Activated CD4-positive, alpha-beta T cell treated with anti-CD3 and anti-CD28 coated beads, Interleukin-2, Interleukin-4, amounts not matched to agents 100 ng/mL and 50 ng/mL, durations not matched to agents 16 hours and 8 hours (primary cell): ENCODE measurements at places on chromosomes 11 and 22.

DNA sequence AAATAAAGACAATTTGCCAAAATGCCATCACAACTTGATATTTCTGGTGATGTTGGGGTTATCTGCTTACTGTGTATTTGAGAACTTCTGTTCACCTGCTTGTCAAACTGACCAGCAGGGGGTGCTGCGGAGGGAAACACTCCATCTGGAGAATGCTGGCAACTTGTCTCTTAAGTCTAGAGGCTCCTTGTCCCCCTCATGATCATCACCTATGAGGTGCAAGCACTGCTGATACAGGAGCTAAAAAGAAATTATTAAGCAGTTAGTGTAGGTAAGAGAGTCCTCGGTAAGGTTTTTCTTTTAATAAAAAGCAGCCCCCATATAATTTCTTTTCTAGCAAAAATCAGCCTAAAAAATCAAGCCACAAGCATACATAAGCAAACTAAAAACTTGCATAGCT lies 32.7 kb upstream of the GLYATL1B start:
- peak; percentile 73 for DNase-seq

DNA sequence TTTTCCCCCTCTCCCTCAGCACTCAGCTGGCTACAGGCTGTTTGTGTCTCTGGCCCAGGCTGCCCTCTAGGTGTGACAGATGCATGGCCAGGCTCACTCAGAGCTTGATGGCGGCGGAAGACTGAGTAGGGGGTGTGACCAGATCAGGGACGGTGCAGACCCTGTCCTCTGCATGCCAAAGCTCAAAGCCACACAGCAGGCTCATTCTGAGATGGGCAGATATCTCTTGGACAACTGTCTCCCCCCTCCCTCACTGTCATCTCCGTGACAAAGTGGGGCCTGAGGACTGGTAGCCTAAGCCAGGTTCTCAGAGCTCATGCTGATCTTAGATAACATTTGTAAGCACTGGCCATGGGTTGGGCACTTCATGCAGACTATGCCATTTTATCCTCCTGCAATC lies 231.3 kb downstream of the DSCAML1 start:
- DNase-seq: no peak

DNA sequence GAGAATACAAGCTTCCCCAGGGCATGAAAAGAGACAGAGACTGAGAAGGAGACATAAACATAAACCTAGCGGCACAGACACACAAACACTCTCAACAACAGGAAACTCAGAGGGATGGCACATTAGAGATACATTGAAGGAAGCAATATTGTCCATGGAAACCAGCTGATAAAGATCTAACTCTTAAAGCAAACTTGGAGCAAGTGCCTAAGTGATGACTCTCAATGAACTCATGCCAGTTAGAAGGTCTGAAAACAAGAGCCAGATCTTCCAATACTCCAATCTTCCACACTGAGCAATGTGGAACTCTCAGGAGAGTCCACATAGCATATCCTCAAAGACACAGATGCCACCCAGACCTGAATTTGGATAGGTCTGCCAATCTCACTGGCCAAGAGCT lies 168.8 kb upstream of the ISX start:
- DNase-seq: no peak

DNA sequence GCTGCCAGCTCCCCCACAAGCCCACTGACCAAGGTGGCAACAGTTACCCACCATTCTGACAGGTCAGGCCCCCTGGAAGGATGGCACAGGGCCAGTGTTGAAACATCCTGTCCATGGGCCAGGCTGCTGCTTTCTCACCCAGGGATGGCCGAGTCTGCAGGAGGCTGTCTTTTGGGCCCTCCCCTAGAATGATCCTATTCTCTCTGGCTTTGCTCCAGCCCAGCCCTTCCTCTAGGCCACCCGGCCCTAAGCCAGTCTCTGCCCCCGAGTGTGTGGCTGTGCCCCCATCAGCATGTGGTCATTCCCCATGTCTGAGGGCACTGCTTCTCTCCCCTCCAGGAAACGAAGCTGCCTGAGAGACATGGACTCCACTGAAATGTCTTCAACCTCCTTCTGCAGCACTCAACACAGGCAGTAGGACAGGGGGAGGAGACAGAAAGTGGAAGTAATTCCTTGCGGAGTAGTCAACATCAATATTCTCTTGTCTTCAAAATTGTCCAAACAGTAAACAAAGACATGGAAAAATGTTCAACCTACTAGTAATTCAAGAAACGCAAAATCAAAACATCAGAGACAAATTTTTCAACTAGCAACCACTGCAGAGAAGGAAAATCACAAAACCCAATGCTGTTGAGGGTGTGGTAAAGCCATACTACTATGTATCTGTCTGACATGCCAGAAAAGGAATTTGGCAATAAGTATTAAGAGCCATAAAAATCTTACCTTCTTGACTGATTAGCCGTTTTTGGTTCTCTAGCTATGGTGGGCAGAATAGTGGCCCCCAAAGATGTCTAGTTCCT lies 5.1 kb upstream of the SCARF2 start:
- DNase-seq: no peak

DNA sequence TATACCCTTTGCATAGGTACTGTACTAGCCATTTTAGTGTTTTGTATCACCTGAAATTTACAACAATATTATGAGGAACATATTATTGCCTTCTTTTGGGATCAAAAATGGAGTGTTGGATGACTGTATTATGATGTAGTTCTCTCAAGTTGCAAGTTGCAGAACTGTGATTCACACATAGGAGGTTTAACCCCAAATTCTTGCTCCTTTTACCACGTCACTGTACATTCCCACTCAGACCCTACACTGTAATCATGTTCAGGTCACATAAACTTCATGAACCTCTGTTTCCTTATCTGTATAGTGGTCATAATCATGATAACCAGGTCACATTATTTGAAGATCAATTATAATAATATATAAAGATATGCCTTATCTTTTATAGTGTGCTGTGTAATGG lies 925.1 kb upstream of the TENM4 start:
- DNase-seq: no peak

DNA sequence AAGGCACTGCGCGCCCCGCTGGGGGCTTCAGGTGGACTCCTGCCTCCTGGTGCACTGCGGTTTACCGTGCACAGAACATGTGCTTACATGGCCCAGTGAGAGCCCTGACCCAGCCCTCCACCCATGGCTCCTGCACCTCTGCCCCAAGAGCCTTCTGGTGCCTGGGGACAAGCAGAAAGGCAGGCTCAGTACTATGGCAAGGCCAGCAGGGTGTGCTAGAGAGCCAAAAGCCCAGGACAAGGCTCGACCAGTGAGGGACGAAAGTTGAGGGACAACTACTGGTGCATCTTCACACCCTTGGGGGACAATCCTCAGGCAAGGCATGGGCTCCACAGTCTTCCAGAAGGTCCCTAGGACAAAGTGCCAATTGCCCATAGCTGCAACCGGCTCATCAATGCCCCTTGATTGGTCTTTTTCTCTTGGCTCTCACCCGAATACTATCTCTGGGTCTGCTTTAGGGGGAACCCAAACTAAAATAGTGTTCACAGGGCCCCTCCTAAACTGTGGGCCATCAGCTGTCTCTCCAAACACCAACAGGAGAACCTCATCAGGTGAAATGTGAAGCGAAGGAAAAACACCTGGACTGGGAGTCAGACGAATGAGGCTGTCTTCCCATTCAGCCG lies 13.5 kb downstream of the PGA5 start:
- peak; percentile 83 for DNase-seq

GRCh38 chr22:39176143-39176713 lies 23.7 kb upstream of the CBX7 start:
- no peak for DNase-seq

DNA sequence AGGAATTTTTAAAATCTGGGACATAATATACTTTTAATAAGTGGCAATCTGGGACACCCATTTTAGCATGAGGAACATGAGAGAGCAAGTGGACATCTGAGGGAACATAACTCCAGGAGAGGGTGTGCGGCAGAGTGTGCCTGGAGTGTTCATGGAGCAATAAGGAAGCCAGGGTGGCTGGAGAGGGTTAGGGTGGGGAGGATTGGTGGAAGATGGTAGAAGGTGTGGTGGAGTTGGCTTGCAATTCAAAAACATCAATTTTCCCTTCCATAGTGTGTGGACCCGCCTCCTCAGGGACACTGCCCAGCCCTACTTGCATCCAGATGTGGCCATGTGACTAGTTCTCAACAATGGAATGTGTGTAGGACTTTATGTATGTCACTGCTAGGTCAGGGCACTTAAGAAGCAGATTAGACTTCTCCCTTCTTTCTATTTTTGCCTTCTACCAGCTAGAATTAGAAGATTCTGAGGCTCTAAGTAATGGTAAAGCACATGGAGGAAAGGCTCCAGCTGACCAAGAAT lies 4.4 kb upstream of the DENND5A start:
- no peak for DNase-seq

GRCh38 chr11:124812876-124813275 lies 12.7 kb upstream of the MSANTD2 start:
- no peak for DNase-seq

DNA sequence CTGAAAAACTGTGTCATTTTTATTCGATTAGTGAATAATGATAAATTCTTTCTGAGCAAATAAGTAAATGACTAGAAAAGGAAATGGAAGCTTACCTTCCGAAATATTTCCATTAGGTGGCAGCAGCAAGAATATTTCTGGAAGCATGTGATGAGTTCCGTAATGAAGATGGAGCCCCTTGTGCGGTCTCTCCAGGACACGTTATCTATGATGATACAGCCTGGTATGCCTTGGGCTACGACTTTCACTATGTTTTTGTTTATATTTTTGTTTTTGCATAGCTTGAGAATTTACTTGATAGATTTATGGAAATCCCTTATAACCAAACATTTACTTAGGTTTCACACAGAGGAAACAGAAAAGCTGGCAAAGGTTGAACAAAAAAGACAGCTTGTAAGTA lies 25.7 kb downstream of the CASP5 start:
- DNase-seq: no peak

DNA sequence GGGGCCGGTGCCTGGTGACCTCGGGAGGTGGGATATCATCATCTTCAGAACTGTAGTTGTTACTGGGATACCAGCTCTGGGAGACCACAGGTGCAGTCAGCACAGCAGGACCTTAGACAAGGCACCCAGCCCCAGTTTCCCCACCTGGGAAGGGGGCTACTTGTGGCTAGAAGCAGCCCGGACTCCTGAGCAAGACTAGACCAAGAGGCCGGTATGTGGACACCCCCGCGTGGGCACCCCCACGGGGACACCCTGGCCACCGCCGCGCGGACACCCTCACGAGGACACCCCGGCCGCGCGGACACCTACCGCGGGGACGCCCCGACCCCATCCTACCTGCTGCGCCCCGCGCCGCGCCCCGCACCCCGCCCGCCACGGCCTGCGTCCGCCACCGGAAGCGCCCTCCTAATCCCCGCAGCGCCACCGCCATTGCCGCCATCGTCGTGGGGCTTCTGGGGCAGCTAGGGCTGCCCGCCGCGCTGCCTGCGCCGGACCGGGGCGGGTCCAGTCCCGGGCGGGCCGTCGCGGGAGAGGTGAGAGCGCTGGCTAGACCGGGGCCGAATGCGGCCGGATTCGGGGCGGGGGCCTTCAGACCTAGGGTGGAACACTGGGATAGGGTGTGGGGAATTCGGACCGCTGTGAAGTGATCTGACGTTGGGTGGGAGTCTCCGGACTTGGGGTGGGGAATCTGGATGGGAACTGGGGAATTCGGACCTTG lies at the start of the genes COMT and TXNRD2:
Gene COMT, plus strand, starts transcription at position 408 of the 718 bp plus-strand sequence. CDS start 20,755 bp downstream, outside the sequence.
Gene TXNRD2, minus strand, starts transcription at position 454 of the 718 bp plus-strand sequence. Its CDS starts 15 bp downstream, at position 439.
- peak; percentile 71 for DNase-seq

DNA sequence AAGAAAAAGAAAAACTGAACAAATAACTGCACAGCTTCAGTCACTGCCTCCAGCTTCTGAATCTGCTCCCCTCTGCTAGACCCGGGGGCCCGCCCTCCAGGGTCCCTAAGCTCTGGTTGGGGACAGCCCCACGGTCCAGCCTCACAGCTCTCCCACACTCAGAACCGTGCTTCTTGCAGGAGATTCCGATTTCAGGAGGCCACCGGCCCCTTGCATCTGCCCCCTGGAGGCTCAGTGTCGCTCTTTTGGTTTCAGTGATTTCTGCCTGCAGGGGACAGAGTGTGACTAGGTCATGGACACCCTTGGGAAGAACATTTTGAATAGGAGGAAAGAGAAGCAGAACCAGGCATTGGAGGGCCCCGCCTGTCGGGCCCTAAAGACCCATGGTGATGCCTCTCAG lies 23.1 kb upstream of the RPS3 start:
- DNase-seq: no peak

- DNase-seq: no peak
Measured at GRCh38 chr11:12285811-12286222, 91.6 kb upstream of the PARVA start.

GRCh38 chr11:31798554-31799434 lies 12.3 kb downstream of the PAX6 start:
- DNase-seq: no peak

- no peak for DNase-seq
Measured at GRCh38 chr11:46857666-46858065, 11.6 kb upstream of the CKAP5 start.

GRCh38 chr11:98431463-98432359 lies 589.0 kb upstream of the CNTN5 start:
- no peak for DNase-seq

DNA sequence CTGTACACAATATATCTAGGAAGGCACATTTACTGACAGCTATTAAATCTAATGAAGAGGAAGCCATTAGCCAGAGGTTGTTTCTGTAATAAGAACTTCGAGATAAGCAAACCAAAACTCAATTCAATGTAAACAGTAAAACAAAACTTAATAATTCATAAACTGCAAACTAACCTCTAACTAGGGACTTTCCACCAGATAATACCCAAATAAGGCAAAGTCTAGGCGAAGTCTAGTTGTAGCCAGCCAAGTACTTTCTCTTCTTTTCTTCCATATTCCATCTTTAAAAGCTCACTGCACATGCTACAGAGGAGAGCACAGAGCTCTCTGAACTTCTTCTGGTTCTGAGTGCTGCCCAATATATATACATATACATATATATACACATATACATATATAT lies 229.9 kb upstream of the ANO5 start:
- no peak for DNase-seq

GRCh38 chr11:130129922-130130321 lies 29.7 kb upstream of the ST14 start:
- DNase-seq: no peak

DNA sequence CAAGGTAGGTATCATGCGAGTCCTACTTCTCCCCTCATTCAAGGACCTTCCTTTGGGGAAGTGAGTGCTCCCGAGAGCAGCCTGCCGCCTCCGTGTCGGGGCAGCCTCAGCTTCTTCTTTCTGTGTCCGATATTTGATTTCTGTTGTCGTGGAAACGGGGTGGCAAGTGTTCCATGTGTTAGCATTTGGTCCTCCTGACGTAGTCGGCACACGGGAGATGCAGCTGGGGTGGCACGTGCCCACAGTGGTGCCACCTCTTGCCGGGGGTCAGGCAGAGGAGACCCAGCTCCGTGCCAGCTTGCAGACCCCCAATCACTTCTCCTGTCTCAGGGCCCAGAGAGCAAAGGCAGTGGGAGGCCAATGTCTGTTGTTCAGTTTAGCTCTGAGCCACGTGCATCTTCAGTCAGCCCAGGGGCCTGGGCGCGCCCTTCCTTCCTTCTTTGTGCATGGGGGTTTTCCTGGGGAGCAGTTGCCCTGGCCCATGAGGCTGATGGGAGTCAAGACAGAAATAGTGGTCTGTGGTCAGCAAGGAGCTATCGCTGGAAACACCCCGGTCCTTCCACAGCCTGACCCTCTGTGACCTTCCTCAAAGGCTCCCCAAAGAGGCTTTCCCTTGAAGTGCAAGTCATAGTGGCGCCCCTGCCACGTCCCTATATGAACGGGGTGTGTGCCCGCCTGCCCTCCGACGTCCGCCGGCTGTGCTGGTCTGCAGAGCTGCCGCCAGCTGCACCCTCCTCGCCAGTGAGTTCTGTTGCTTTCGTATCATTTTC lies 44.5 kb downstream of the PARVB start:
- DNase-seq: no peak

- peak; percentile 53 for DNase-seq
Measured at GRCh38 chr22:36221799-36222751, 17.3 kb downstream of the APOL2 start.

GRCh38 chr11:60989093-60989650 lies 17.7 kb downstream of the CD6 start:
- no peak for DNase-seq
